ENCODE measurements at places on chromosomes 5 and 9.
A peak's percentile ranks its signal among the peaks of the same experiment; 100 is the strongest.

DNA sequence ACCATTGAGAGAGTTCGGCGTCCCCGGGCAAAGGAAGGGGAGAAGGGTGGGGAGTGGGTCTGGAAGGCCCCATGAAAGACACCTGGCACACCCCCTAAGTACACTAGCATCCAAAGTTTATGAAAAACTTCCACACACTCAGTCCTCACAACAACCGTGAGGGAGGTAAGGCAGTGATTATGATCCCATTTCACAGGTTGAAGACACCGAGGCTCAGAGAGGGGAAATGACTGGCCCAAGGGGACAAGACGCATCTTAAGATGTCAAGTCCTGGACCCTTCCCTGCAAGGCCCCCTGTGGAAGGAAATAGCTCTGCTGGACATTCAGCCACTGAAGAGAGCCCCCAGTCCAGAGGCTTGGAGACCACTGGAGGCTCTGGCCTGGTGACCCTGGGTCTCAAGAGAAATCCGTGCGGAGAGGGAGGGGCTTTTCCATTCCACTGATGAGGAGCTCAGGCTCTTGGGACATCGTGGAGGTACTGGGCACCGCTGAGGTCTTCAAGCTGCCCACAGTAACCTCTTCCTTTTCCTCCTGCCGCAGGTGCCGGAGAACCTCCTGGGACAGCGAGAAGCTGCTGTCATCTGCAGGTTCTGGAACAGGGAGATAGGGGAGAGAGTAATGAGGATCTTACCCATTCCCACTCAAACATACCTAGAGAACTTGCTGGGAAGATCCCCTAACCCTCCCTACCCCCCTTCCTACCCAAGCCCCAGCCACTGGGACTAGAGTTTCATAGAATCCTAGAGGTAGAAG is 5.2 kb downstream of the SMIM33 start:
- DNase-seq = no peak

DNA sequence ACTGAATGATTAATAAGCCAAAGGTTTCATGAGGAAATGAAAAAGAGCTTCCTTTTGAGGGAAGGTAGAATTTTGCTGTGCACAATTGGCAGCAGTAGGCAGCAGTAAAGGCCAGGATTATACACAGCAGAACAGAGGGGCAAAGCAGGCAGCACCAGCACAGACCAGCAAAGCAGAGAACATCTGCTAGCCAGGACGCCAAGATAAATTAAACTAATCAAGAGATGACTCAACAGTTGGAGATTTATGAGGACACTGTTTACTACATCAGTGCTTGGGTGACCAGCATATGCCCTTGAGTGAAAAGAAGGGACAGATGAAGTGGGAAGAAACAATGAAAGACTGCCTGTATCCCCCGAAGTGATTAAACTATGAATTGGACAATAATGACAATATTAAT is 871.4 kb upstream of the CDH10 start:
- no peak for DNase-seq

- no peak for DNase-seq
Measured at GRCh38 chr5:31708089-31708488, 69.2 kb downstream of the PDZD2 start.

GRCh38 chr9:136222166-136222905 is 17.4 kb upstream of the LHX3 start:
- no peak for DNase-seq

- DNase-seq = peak; percentile 63
Measured at GRCh38 chr9:70324963-70325362, 66.2 kb downstream of the SMC5 start.

- no peak for DNase-seq
Measured at GRCh38 chr5:133727636-133728035, 115.3 kb upstream of the FSTL4 start.

DNA sequence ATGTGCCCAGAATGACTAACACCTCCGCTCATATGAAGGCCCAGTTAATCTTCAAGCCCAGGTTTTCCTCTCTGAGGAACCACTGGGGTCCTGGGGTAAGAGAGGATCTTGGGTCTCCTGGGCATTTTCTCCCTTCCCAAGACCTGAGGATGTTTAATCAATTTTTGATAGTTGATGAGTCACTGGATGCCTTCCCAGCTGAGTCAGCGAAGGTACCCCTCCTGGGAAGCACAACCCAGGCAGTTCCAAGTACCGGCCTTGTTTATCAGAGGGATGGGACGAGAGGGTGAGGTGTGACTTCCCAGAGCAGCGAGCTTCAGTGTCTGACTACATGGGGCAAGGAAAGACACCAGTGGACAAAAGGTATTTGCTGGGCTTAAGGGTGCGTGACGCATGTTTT is 119.6 kb upstream of the IL12B start:
- no peak for DNase-seq

- DNase-seq = no peak
Measured at GRCh38 chr9:118215549-118215948, 511.3 kb downstream of the TLR4 start.

- peak; percentile 92 for DNase-seq
Measured at GRCh38 chr5:147483961-147484707, 25.7 kb downstream of the DPYSL3 start.

DNA sequence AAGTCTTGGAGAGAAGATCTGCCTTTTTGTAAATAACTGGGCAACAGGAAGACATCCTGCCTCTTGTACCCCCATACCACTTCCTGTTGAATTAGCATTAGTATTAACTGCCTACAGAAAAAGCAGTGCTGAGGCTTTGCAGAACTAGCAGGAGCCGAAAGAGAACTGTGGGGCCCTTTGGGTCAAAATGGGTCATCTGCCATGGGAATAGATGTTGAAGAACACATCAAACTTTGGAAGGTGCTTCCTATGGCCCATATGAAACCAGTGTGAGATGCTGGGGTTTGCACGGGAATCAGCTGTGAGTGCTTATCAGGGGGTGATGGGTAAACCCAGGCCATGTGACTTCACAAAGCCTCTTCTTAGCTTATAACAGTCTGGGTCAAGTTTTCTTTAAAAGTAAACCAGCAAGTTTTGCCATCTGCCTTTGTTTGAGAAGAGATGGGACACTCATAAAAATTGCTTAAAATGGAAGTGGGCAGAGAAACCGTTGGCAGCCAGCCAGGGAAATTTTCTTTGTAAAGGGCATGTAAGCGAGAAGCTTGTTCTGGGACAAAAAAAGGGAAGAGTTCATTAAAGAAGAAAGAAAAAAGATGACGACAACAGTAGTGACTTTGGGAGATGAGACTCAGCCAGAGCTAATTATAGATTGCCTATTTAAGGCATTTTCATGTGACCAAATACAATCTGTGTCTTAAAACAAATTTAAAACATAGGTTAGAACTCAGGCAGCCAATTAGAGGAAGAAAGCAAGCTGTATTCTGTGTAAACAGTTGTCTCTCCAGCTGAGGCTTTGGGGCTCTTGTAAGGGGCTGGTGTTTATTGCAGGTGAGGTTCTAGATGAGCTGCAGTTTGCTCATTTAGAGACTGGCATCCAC is 4.4 kb downstream of the SLC25A25 start:
- DNase-seq = peak; percentile 89

GRCh38 chr5:124760608-124761007 is 14.2 kb upstream of the ZNF608 start:
- DNase-seq = no peak

GRCh38 chr5:59773294-59773693 is 120.2 kb downstream of the PDE4D start:
- DNase-seq = no peak

DNA sequence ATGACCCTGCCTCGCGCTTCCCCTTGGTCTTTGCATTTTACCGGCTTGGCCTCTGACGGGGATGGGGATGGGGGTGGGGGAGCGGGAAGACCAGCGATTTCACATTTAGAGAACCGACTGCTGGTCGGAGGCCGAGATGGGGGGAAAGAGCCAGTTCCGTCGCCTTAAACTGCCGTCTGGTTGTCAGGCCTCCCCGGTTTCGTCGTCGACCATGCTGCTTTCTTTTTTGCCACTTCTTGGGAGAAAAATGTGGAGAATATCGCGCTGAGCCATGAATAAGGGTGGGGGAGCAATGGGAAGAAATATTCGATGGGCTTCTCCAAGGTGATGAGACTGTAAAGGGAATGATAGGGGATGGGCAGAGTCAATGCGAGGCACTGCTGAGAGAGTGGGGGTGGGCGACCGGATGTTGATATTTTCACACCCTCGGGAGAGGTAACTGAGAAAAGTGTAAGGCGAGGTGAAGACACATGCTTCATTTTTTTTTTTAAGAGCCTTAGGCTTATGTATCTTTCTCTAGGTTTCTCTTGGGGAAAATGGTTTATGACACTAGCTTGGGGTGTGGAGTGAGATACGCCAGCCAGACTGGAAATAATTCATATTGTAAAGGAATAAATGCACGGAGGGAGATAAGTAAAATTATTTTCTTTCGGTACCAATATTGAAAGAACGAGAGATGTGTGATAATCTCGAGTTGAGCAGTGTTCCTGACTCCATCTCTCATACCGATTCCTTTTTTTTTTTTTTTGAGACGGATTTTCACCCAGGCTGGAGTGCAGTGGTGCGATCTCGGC is 1.1 kb downstream of the KIF2A start:
- DNase-seq = peak; percentile 75

DNA sequence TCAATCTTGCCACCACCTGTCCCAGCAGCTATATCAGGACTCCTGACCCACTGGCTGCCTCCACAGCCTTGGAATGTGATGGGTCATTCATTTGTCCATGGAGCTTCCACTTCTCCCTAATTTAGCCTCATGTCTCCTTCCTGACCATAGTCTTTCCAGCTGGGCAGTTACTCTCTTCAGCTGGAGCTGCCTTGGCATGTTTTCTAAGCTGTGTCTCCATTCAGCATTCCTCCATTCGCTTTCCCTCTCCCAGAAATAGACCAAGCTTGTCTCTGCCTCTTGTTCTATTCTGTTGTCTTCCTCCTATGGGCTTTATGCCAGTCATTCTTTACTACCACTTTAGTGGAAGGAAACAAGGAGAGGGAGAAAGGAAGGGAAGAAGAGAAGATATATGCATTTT is 5.3 kb upstream of the CTXN3 start:
- no peak for DNase-seq

DNA sequence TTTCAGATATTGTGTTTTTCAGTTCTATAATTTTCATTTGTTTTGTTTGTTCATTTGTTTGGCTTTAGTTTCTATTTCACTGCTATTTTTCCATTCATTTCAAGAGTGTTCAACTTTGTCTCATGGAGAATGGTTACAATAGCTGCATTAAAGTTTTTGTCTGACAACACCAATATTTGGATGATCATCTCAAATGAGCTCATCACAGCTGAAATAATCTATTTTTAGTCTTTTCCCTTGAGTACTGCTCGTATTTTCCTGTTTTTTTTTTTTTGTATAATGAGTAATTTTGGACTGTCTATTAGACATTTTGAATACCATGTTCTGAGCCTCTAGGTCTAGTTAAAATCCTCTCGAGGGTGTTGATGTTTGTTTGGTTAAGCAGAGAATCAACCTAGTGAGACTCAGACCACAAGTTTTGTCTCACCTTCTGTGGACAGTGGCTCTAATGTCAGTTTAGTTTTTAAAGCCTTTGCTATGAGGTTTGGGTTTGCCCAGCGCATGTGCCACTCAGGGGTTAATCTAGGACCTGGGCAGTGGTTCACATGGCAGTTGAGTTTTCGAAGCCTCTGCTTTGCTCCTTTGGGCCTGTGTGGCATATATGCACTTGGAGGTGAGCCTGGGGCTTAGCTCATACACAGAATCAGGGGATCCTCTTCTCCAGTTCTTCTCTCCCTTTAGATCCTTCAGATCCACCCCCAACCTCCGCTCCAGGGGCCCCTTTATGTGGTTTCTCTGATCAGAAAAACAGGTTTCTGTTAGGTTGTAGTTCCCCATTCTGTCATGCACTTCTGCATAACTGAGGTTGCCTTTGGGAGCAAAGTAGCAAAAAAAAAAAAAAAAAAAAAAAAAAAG is 79.8 kb downstream of the ARSB start:
- no peak for DNase-seq

DNA sequence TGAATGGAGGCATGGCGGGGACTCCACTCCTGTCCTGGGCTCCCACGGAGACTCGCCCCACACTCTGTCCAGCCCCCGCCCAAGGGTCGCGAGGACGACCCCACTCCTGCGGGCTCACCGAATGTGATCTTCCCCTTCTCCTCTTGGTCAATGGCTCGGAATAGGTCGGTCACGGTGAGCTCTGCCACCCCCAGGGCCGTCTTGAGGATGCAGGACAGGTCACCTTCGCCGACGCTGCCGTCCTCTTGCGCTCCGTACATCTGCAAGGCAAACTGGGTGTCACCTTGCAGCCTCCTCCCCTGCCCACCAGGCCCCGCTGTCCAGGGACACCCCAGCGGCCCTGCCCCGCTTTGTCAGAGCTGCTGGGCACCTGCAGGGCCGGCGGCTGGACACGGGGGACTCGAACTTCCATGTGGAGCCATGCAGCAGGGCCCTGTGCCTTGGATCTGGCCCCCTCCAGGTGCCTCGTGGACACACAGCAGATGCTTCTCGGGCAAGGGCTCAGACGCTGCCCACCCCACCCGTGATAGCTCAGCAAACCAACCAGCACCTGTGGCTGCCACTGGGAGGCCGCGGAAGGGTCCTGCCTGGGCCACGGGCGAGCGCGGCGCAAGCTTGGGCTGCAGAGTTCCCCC is 21.5 kb upstream of the SLC6A3 start:
- no peak for DNase-seq

Measured in adipocyte (in vitro differentiated cells).